HAP-1 (cell line): ENCODE measurements at places on chromosomes 13 and 19.

- DNase-seq: no peak
These were observed 339.7 kb upstream of the EDNRB start for GRCh38 chr13:78258304-78258703.

DNA sequence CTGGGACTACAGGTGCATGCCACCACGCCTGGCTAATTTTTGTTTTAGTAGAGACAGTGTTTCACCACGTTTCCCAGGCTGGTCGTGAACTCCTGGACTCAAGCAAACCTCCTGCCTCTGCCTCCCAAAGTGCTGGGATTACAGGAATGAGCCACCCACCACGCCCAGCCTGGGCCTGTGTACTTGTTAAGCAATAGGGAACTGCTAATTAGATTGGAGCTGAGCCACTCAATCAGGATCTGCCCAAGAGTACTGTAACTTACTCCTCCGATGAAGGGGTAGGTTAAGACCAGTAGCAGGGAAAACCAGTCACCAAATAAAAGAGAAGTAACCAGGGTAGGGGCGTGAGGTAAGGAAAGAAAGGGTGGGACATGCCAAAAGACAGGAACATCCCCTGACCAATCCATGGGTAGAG lies 2.3 kb downstream of the DDX39A start:
- peak; percentile 41 for DNase-seq

GRCh38 chr19:41174297-41174928 lies 18.6 kb upstream of the CYP2S1 start:
- DNase-seq: no peak

DNA sequence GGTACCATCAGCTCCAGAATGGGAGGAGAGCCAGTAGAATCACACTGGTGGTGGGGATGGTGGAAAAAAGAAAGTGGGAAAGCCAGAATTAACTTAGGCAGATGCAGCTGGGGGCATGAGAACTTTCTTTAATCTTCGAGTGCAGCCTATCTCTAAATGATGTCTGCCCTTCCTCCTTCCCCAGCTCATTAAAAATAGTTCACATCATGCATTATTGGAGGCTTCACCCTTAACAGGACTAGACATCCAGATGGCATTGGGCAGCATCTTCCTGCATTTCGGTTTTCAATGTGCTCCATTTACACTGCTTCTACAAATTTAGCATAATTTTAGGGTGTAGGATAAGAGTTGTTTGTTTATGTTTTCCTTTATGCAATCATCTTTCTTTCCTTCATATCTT lies 272.8 kb downstream of the COG6 start:
- no peak for DNase-seq

DNA sequence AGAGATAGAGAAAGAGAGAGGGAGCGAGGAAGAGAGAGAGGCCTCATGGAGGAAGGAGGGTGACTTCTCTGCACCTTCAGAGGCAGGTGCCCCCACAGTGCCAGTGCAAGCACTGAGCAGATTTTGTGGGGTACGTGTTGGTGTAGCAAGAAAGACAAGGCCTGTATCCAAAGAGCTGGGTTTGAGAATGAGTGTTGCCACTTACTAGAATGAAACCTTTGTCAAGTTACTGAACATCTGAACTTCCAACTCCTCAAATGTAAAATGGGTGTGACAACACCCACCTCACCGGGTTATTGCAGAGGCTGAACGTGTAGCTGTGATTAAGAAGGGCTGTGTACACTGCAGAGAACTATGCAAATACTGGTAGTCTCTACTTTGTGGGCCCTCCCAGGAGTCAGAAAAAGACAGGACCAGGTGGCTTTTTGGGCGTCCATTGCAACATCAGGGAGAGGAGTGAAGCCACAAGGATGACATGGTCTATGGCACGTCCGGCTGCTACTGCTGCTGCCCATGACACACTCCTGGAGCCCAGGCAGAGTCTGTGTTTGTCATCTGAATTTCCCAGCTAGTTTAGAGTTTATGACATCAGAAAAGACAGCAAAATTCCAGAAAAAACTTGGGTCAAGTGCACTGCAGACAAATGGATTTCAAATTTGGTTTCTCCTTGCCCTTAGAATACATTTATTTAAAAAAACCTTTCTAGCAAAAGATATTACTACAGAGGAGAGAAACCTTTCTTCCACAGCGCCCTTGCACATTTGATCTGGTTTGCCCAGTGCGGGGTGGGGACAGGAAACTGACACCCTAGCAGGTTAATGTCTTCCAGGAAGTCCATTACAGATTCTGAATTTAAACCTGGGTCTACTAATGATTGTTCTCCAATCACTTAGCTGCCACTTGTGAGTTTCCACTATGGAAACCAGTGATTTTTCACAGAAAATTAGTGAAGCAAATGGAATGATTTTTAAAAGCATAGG lies 54.0 kb upstream of the ATP12A start:
- DNase-seq: no peak

DNA sequence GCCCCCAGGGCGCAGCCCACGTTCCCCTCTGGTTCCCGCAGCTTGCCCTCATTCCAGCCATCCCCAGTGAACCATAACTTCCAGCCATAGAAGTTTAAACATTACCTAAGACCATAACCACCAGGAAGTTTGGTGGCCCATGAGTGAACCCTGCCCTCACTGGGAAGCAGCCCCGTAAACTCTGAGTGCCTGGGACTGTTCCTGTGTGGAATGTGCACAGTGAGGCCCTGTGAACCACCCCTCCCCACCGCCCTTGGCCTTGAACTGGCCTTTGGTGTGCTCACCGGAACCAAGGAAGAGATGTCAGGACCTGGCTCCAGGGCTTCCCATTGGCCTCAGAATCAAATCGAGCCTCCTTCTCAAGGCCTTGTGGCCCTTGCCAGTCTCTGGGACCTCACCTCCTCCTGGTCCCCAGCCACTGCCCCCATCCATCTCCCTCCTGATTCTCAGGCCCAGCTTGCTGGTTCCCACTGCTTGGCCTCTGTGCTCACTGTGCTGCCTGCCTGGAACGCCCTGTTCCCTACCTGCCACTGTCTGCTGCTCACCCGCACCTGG lies 46.5 kb downstream of the DNM2 start:
- DNase-seq: no peak
